Activated T-helper 17 cell treated with anti-CD3 and anti-CD28 coated beads, Interleukin-2, amount 50 U/mL, for 72 hours (primary cell): ENCODE measurements at places on chromosomes 11 and 22. TPM values are rescaled to one million over a fixed set of nuclear protein-coding genes. Genes with fewer than 3 reads are reported as not detected.

The ACP2 gene
- 11.1 TPM for total RNA-seq

DNA sequence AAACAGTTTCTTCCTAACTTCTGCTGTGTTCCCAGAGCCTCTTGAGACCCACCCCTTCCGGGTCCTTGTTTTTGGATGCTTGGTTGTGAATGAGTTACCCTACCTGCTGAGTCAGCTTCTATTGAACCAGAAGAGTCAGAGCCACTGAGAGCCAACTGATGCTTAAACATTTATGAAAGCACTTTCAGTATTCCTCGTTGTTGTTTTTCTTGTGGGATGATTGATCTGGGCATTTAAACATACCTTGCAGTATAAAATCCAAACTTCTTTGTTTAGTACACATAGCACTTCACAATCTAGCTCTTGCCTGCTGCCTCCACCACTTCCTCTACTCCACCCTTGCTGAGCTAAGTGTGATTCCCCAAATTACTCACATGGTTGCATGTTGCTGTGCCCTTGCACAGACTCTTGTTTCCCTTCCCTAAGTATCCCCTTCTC is 5.5 kb downstream of the PRSS23 start:
- ATAC-seq = peak; percentile 89

DNA sequence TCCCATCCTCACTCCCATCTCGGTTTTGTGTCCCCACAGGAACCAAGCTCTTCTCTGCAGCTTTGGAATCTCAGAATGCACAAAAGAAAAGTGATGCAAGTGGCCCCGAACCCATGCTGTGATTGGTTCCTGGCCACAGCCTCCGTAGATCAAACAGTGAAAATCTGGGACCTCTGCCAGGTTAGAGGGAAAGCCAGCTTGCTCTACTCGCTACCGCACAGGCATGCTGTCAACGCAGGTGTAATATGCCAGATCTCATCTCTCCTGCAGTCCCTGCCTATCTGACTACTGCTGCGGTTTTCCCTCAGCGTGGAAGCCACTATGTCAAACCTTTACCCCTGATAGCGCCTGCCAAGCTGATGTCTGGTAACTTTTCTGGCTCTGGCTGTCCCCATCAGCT is 200.5 kb upstream of the LRRC4C start:
- ATAC-seq = no peak

DNA sequence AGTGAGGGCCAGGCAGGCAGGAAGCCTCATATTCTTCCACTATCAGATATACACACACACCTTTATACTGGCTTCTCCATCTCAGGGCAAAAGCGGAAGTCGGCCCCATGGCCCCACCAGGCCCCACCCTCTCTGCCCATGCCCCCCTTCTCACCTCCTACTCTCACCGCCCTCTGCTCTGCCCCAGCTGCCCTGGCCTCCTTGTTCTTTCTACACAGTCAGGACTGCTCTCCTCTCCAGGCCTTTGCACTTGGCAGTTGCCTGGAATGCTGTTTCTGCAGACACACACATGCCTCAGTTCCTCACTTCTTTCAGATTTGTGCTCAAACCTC is 25.3 kb downstream of the OTOG start:
- no peak for ATAC-seq

DNA sequence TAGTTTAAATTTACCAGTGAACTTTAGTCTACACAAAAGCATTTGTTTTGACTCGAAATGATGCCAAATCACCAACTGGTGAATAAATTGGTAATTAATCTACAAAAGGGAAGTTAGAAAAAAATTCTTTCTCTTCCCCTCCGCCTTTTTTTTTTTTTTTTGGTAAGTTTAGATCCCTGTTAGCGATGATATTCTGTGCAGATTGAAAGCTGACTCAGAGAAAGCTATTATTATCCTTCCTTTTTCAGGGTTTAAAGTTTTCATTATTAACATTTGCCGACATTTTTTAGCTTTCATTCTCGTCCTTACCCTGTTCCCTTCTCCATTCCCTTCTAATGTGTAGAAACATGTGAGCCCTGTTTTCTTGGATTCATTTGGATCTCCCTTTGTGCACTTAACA is 16.8 kb upstream of the NUP160 start:
- no peak for ATAC-seq

- ATAC-seq = peak; percentile 79
Measured at GRCh38 chr22:17159504-17159951, 451 bp upstream of the HDHD5 start.

The OR52B4 gene
- total RNA-seq = not detected

DNA sequence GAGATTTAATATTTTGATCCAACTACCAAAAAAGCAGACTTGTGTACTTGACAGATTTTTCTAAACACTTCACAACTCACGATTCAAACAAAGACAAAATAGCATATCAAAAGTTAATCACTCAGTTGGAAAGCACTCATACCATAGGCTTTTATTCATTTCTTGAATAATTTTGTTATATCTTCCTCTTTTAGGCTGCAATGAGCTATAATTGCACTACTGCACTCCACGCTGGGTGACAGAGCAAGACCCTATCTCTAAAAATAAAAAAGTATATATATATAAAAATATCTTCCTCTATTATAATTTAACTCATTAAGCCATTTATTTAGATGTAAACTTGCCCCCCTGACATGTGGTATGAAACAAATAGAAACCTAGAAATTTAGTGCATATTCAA is 19.9 kb downstream of the SC5D start:
- no peak for ATAC-seq

- ATAC-seq = no peak
Measured at GRCh38 chr11:82757660-82758357, 24.1 kb upstream of the FAM181B start.

GRCh38 chr22:37870273-37870672 is 21.1 kb downstream of the EIF3L start:
- no peak for ATAC-seq

GRCh38 chr22:39205344-39206021 is 39.3 kb downstream of the PDGFB start:
- peak; percentile 96 for ATAC-seq

DNA sequence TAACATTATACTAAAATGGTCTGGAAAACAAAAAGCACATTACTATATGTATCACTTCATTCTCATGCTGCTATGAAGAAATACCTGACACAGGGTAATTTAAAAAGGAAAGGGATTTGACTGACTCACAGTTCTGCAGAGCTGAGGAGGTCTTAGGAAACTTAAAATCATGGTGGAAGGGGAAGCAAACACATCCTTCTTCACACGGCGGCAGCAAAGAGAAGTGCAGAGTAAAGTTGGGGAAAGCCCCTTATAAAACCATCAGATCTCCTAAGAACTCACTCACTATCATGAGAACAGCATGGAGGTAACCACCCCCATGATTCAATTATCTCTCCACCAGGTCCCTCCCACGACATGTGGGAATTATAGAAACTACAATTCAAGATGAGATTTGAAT is 60.0 kb downstream of the FAM181B start:
- ATAC-seq = no peak

The KDM4D gene
- 0.91 TPM for total RNA-seq

GRCh38 chr11:121131656-121132055 is 30.6 kb downstream of the TECTA start:
- no peak for ATAC-seq

The MRGPRX2 gene
- not detected for total RNA-seq

- no peak for ATAC-seq
Measured at GRCh38 chr11:114121804-114122504, 62.4 kb downstream of the ZBTB16 start.

DNA sequence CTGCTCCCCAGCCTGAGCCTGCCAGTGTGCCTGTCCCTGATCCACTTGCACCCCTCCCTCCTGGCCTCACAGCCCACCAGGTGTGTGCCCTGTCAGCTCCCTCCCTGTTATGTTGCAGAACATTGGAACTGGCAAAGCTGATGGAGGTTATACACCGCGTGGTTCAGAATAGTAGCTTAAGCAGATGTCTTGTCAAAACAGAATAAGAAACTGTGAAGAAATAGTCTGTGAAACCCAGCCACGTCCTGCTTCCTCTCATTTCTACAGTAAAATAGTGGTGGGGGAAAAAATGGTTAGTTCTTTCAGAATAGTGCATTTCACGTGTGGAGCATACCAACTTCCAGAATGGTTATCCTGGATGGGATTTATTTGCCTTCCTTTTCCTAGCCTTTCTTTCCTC is 161.2 kb upstream of the NAV2 start:
- no peak for ATAC-seq

The PDE3B gene
- 23.0 TPM for total RNA-seq

DNA sequence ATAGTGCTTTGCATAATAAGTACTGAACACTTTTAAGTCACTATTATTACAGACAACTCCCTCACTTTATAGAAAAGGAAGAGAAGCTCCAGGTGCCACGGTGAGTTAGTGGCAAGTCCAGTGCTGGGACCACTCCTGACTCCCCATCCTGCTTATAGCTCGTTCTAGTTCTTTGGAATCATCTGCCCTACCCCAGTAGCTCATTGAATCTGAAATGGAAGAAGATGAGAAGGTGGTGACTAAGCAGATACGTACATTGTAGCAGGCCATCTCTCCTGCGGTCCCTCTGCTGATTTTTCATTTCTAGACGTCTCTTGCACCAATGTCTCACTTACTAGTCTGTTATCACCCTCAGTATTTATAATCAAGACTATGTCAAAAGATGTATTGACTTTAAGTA is 21.6 kb downstream of the MMP20 start:
- no peak for ATAC-seq

DNA sequence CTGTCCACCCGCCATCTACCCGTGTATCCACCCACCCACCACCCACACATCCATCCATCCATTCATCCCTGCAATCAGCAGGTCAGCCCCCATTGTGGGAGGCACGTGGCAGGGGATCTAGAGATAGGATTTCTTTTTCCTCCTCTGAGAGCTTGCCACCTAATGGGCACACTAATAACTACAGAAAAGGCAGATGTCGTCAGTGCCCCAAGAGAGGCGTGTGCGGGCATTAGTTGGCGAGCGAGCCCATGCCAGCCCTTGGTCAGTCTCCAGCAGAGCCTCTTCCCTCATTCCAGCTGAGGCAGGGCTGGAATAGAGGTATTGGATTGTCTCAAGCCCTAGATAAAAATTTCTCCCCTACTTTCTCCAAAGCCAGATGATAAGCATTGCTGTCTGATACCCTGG is 9.7 kb downstream of the USP2 start:
- no peak for ATAC-seq

- peak; percentile 43 for ATAC-seq
Measured at GRCh38 chr11:63536669-63537292, at the start of gene PLAAT4. TSS of gene PLAAT4 (plus strand) at chr11:63536808. CDS start at chr11:63536869, 61 bp downstream.

The SEC14L2 gene
- total RNA-seq = 52.8 TPM

- ATAC-seq = no peak
Measured at GRCh38 chr22:18977824-18978425, 41.8 kb upstream of the PRODH start.

- ATAC-seq = peak; percentile 57
Measured at GRCh38 chr11:117144477-117145392, 648 bp downstream of the PAFAH1B2 start.

The RASL10A gene
- total RNA-seq = 0.58 TPM

GRCh38 chr11:118841469-118842242 is 42.0 kb upstream of the CXCR5 start:
- ATAC-seq = peak; percentile 85

DNA sequence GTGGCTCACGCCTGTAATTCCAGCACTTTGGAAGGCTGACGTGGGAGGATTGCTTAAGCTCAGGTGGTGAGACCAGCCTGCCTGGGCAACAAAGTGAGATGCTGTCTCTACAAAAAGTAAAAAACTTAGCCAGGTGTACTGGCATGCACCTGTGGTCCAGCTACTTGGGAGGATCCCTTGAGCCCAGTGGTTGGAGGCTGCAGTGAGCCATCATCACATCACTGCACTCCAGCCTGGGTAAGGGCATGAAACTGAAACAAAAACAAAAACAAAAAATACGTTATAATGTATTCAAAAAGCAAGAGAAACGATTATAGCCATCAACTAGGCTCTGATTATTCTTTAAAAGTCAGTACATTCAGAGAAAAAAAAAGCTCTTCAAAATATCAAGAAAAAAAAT is 62.5 kb downstream of the TCF20 start:
- ATAC-seq = peak; percentile 87

The PLAAT5 gene
- total RNA-seq = not detected

DNA sequence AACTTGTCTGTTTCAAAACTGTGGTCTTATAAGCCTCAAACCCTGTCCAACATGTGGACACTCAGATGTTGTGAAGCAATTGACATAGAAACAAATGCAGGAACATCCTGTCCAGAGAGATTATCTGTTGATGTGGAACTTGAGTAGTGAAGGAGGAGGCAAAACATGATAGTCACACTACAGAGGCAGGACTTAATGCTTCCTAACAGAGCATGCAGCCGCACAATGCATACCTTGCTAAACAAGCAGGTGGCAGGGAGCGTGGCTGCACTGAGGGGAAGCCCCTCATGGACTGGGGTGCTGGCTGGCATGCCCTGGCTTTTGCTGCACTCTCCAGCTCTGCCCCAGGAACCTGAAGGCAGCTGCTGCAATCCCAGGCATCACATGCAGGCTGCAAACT is 5.3 kb downstream of the C22orf39 start:
- no peak for ATAC-seq

- ATAC-seq = no peak
Measured at GRCh38 chr11:103659743-103660142, 376.7 kb upstream of the DDI1 start.

DNA sequence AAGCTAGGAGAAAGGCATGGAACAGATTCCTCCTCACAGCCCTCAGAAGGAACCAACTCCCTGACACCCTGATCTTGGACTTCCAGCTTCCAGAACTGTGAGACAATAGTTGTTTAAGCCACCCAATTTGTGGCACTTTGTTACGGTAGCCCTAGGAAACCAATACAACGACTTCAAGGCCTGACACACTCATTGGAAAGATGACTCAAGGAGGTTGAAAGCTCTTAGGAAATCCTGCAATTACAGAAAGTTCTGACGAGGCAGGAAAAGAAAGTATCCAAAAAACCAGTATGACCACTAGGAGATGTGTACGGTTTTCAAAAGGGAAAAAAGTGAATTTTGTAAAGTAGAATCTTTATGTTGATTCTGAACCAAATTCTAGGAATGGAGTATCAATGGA is 161.4 kb downstream of the SWAP70 start:
- ATAC-seq = peak; percentile 68

The DRD4 gene
- 0.48 TPM for total RNA-seq

The CAT gene
- total RNA-seq = 12.4 TPM
